ENCODE measurements at places on chromosomes 7 and 10.

- no peak for DNase-seq
Observed at GRCh38 chr10:48780341-48780740, 95.7 kb downstream of the WDFY4 start.

DNA sequence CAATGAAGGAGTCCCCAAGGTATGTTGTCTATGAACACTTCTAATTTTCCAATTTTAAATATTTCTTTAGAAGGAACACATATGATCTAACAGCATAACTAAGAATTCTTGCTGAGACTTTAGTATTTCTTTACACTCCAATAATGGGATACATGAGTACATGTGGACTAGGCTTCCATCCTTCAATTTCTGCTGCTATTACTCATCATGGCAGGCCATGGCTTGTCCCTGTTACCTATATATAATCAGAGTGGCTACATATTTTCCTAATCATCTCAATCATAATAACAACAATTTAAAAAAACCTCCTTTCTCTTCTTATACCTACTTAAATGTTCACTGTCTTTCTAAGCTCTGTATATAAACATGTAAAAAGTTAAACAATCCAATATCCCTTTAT lies 60.3 kb upstream of the TAC1 start:
- no peak for DNase-seq

GRCh38 chr7:11567571-11567970 lies 264.4 kb downstream of the THSD7A start:
- no peak for DNase-seq

DNA sequence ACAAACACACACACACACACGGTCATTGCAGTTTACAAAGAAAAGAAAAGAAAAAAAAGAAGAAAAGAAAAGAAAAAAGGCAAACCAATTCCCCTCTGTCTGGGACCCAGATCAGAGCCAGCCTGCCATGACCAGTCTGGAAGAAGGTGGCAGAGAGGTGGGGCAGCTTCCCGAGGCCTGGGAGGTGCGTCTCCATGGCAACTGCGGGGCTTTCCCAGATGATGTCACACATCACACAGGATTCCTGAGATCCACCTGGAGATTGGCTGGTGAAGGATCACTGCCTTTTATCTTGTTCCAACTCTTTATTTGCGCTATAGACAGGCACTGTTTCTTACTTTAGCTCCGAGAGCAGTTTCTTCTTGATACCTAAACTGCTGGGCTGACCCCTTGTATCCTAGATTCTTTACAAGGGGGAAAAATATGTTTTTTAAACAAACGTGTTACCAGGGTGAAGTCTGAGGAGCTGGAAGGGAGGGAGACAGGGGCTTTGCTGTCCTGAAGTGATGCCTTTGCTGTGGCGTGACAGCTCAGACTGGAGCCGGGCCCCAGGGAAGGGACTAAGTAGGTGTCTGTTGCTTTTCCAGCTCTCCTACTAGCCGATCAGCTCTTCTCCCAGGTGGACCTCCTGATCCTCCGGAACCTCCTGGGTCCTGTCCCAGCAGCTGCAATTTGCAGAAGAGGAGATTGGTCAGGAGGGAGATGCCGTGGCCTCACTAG lies 298.5 kb downstream of the KLF6 start:
- DNase-seq: peak; percentile 29

DNA sequence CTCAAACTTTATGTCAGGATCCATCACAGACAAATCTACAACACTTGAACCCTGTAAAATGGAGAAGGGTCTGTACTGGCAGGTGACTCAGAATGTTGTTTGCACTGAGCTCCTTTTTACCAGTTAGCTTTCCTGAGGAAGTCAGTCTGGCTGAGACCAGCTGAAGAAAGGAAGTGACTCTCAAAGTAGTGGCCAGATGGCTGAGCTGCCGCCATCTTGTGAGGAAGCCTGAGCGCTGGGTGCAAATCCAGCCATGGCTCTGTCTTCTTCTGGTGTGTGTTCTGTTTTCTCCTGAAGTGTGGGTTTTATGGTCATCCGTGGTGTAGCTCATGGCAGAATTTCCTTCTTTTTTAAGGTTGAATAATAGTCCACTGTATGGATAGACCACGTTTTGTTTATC lies 25.5 kb upstream of the ECHDC3 start:
- no peak for DNase-seq

DNA sequence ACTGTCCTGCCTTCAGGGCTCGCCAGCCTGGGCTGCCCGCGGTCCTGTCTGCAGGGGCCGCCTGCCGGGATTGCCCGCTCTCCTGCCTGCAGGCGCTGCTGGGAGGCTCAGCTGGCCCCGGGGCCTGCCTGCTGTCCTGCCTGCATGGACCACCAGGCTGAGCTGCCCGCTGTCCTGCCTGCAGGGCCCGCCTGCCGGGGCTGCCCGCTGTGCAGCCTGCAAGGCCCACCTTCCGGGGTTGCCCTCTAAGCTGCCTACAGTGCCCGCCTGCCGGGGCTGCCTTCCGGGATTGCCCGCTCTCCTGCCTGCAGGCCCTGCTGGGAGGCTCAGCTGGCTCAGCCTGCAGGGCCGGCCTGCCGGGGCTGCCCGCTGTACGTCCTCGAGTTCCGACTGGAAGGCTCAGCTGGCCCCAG lies 164.4 kb downstream of the GLRX3 start:
- DNase-seq: no peak
